ENCODE measurements at places on chromosomes 12 and 14. TPM values are rescaled to one million over a fixed set of nuclear protein-coding genes. Genes with fewer than 3 reads are reported as not detected.

The GPRC5D gene
- total RNA-seq: not detected

The KCNK10 gene
- total RNA-seq: 4.2 TPM

The CMTM5 gene
- total RNA-seq: not detected

The EPYC gene
- total RNA-seq: not detected

The MAP1LC3B2 gene
- total RNA-seq: not detected

The CLECL1 gene
- total RNA-seq: not detected

The PTPRO gene
- 1.3 TPM for total RNA-seq

The SCN8A gene
- total RNA-seq: 0.58 TPM

The MYH6 gene
- not detected for total RNA-seq

The TAC3 gene
- total RNA-seq: not detected

The CLEC4D gene
- total RNA-seq: not detected

- no peak for DNase-seq
Measured at GRCh38 chr12:127343940-127344339, 923.0 kb upstream of the TMEM132C start.

DNA sequence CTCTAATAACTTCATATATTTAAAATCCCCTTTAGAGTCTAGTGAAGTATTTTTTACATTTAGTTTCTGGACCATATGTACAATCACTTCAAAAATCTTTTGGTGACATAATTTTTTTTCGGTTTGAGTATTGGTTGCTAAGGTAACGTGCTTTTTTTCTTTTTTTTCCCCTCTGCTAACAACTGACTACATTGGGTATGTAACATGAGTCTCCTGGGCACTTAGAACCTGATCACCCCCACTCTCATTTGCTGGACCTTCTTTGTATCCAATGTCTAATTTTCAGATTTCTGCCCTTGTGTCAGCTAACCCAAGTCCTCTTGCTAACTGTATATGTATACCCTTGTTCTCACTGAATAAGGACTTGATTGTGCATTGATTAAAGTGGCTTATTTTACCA lies 592.9 kb upstream of the FLRT2 start:
- no peak for DNase-seq

GRCh38 chr14:99854831-99855230 lies 61.6 kb downstream of the EML1 start:
- no peak for DNase-seq

GRCh38 chr14:104331871-104332605 lies 193.7 kb downstream of the KIF26A start:
- DNase-seq: no peak

- no peak for DNase-seq
Measured at GRCh38 chr12:122740351-122740750, 9.7 kb upstream of the HCAR1 start.

GRCh38 chr12:24889411-24889810 lies 59.5 kb downstream of the BCAT1 start:
- no peak for DNase-seq

DNA sequence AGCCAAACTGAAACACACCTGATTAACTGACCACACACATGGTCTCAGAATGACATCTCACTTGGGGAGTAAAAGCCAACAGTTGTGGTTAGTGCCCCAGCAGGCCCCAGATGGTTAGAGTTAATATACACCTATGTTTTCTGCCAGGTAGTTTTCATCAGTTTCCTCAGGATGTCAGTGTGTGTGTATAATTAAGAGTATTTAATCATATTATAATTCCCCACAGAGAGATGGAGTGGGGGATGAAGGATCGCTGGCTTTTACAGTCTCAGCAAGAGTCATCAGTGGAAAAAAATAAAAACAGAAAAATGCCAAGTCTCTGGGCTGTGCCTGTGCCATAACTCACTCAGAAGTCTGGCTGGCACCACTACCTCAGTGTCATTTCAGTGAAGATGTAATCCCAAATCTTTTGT lies 412.5 kb downstream of the ZFP36L1 start:
- DNase-seq: no peak

DNA sequence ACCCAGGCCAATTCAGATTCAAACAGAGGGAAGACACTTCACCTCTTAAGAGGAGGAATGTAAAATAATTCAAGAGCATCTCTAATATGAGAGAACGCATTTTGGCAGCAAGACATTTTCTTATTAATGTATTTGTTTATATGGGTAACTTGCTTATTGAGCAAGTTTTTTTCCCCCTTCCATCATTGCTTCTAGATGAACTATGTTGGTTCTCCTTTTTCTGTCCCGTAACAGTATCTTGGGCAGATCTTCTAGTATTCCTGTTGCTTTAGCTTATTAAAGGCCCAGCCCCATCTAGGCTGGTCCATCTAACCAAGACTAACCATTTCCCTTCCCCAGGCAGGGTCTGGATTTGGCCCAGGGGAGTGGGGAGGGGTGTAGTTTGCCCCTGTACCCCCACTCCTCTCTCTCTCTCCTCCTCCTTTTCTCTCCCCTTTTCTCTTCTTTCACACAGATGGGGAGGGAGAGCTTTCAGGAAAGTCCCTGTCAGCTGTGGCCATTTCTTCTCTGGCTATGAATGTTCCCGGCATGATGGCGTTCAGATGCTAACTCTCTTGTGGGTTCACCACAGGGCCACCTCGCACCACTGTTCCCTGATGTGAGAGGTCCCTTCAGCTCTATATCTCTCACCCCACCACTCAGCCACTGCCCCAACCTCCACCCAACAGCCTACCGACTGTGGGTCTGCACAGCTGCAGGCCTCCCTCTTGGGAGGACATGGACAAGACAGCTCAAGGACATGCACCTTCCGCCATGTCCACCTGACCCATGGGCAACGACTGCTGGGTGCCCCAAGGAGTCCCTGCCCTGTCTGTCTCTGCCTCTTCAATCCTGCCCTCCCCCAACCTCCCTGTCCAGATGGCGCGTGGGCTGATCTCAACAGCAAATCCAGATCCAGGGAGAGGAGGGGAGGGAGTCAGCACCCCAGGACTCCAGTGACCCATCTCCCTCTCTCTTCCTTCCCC lies 15.8 kb upstream of the RPS6KL1 start:
- no peak for DNase-seq

GRCh38 chr14:52352061-52352491 lies 38.0 kb downstream of the PTGER2 start:
- DNase-seq: peak; percentile 94

DNA sequence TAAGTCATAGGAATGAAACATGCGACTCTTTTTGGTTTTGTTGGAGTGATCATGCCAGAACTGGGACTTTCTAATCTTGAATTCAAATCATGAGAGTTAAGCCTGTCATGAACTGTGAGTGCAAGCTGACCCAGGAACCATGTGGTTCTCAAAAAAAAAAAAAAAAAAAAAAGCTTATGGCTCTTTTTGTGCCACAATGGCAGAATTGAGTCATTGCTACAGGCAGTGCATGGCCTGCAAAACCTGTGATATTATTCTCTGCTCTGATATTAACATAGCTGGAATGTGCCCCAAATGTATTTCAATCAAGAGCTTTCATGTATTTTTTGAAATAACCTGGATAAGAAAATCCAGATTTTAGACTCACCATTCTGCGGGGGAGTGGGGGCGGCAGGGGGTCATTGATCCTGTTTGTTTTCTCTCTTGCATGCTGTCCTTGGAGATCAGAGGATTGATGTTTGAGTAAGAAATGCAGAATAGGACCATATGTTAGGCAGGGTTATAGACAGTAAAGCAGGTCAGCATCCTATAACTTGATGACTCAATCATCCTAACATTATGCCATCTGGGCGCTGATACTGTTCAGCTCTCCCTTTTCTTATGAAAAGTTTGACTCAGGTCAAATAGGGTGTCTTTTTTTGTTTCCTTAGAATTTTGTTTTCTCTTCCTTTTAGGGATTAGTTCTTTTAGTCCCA lies 797.4 kb downstream of the DIO2 start:
- DNase-seq: no peak

DNA sequence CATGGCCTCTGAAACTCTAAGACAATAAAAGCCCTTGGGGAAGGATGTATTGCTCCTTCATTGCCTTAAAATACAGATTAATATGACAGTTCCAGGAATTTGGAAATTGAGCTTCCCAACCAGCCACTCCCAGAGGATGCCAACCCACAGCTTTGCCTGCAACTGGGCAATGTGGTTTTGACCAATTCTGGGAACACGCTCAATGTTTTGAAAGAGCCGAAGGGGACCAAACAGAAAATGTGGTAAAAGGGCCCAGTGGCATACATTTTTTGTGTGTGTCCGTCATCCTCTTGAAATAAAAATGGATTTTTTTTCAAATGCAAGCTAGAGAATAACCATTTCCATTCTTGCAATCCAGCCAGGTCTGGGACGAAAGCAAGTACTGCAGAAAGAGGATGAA lies 88.3 kb upstream of the PLEKHG7 start:
- no peak for DNase-seq

GRCh38 chr12:107734139-107734538 lies 26.8 kb downstream of the PRDM4 start:
- DNase-seq: no peak

DNA sequence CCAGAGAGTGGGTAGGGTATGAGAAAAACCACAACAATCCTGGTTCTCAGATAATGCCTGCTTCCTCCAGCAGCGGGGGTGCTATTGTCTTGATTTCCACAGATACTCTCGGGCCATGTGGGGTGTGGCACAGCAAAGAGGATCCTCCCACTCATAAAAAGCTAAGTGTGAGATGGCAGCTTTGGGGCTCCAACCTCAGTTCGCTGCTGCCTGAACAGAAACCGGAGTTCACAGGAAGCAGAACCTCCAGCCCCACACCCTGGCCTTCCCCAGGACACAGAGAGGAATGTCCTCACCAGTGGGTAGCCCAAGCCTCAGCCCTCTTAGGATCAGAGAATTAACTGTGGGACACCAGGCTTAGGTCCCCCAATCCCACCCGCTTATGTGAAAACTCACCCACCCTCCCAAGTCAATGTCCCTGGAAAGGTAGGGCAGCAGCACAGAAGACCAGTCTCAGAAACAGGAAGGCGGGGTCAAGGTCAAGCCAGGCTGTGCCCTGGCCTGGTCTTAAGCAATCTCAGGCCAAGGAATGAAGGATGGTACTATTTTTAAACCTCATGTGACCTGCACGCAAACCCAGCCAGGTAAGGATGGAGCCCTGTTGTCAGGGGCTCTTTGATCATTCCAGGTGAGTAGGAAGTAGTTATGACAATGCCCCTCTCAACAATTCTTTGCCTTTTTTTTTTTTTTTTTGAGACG lies 9.0 kb downstream of the KCTD10 start:
- DNase-seq: no peak

- no peak for DNase-seq
Measured at GRCh38 chr12:59742841-59743240, 147.0 kb downstream of the SLC16A7 start.

DNA sequence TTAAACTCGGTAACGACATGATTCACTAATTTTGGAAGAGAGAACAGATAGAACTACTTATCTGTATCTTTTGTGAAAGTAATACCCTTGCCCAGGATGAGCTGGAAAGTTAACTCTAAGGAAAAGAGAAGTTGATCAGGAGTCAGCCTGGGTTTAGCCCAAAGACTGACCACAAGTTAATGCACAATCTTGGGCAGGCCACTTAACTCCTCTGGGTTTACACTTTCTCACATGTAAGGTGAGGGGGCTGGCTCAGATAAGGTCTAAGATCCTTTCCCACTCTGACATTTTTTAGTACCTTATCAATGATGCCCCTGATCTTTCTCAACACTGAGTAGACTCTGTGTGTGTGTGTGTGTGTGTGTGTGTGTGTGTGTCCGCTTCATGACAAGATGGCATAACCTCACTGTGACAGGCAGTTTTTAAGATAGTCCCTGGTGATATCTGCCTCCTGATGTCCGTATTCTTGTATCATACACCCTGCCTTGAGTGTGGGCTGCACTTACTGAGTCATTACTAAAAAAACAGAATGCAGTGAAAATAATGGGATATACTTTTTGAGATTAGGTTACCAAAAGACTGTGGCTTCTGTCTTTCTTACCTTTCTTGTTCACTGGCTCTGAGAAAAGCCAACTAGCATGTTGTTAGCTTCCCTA lies 56.2 kb upstream of the CCDC198 start:
- no peak for DNase-seq

DNA sequence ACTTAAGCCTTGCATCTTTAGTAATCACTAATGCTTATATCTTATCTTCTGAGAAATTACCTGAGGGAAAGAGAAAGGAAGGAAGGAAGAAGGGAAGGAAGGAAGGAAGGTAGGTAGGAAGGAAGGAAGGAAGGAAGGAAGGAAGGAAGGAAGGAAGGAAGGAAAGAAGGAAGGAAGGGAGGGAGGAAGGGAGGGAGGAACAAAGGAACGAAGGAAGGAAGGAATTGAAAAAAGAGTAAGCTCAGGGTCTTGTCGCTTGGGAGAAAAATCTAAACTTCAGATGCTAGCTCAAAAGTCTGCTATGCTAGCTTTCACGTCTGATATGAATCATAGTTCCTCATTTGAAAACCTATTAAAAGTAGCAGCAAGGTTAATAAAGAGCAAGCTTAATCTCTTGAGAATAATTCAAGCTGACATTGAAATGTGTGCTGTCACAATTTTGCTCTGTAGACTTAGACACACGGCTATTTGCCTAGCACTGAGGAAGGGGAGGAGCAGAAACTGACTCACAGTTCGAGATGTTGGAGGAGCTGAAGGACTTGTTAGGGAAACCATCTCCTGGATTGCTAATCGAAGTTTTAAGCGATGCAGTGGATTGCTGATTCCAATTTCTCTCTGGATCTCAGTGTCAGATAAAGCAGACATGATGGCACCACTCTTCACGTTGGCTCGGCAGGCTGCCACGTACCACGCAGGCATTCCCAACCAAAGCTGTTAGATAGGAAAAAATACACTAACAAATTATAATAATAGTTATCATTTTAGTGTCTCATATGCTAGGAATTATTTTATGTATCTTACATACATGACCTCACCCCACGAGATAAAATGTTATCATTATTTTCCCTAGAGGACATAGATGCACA lies 216.7 kb downstream of the ACSS3 start:
- DNase-seq: no peak

GRCh38 chr14:94383777-94384176 lies 4.6 kb downstream of the SERPINA1 start:
- DNase-seq: no peak

- DNase-seq: no peak
Measured at GRCh38 chr12:22628228-22628627, 3.3 kb downstream of the ETNK1 start.

DNA sequence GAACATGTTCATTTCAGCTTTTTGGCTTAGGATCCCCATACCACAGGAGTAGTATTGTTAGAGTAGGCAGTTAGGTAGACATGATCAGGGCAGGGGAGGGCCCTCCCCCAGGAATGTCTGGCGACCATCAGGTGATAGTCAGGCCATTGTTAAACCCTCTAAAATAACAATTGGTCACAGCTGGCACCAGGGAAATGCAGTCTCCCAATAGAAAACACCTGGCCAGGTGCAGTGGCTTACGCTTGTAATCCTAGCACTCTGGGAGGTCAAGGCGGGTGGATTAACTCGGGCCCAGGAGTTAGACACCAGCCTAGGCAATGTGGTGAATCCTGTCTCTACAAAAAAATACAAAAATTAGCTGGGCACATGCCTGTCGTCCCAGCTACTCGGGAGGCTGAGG lies 187.1 kb downstream of the MON2 start:
- DNase-seq: no peak

- DNase-seq: no peak
Measured at GRCh38 chr14:75513911-75514672, 8.2 kb upstream of the BATF start.

- no peak for DNase-seq
Measured at GRCh38 chr12:76890151-76891143, 11.6 kb upstream of the CSRP2 start.

- DNase-seq: no peak
Measured at GRCh38 chr14:99461411-99462085, 19.1 kb downstream of the SETD3 start.

GRCh38 chr14:95189367-95190132 lies 32.2 kb upstream of the DICER1 start:
- DNase-seq: no peak

- no peak for DNase-seq
Measured at GRCh38 chr12:51901121-51901817, 6.0 kb upstream of the ACVRL1 start.

Data from epithelial cell of proximal tubule (primary cell).